ENCODE measurements at places on chromosomes 5 and 9.

GRCh38 chr9:130663258-130663976 is 977 bp upstream of the PRDM12 start:
- DNase-seq, result no peak

GRCh38 chr5:141637767-141638419 is 1.1 kb downstream of the RELL2 start:
- DNase-seq, result peak; percentile 40

DNA sequence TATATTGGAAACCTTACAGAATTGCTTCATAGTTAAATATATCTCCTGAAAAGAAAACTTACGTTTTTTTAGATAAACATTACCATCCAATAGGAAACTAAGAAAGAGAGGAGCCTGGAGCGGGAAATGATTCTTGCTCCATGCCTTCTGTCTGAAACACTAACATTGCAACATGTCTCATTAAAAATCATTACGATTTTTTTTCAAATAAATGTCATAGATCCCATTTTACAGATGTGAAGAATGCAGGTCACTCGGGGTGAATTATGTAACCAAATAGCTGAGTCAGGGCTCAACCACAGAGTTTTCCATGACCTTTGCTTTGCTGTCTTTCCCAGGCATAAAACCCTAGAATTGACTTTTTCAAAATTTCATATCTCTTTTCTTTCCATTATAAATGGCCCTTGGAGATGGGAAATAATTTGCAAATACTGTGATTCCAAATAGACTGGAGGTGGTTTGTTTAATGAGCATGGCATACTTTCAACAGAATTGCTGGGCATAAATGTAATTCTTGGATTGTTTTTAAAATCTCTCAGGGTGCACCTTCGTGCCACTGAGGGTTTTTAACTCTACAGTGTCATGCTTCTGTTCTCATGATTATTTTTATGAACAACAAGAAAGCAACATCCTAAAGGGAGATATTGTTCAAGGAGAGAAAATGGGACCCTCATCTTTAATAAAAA is 302.8 kb downstream of the EBF1 start:
- no peak for DNase-seq

DNA sequence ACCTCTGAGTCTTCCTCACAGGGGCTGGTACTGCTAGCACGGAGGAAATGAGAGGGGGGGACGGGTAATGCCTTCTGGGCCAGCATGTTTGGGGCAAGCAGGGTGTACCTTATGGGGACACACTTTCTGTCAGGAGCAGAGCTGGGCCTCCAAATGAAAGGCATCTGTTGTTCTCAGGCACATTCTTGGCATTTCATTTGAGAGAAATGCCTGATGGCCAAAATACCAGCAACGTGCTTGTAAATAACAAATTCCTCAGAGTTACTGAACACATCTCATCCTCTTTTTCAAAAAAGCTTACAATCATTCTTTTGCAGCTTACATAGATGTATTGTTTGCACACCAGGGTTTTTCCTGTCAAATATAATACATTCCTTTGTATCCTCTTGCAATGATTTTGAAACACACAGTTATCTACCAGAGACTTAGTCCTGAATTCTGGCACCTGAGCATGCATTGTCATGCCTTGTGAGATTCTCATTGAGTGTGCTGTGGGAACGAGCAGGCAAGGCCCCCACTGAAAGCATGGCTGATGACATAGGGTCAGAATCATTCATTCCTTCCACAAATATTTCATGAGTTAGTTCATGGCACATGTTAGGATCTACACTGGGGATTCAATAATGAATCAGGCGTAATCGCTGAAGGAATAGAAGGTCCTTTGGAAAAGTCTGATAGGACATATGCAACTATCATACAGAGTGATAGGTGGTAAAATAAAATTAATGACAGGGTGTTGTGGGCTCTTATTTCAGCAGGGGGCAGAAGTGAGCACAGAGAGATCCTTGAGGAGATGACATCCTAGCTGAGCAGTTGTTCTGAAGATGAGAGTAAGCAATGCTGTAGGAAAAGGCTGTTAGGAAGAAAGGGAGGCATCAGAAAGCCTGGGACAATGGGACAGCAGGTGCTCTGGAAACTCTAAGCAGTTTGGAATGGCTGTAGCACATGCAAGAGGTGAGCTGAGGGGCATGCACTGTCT is 260.9 kb upstream of the TUT7 start:
- no peak for DNase-seq

Data from T-helper 22 cell (primary cell).